Stimulated activated CD4-positive, alpha-beta T cell treated with anti-CD3 and anti-CD28 coated beads, TNF-alpha, amount 100 ng/mL, for 1 hour (primary cell): ENCODE measurements at places on chromosomes 3 and 15.

- no peak for DNase-seq
Observed at GRCh38 chr3:63128380-63128779, 149.7 kb upstream of the SYNPR start.

GRCh38 chr3:144585953-144586352 lies 614.3 kb downstream of the DIPK2A start:
- no peak for DNase-seq

DNA sequence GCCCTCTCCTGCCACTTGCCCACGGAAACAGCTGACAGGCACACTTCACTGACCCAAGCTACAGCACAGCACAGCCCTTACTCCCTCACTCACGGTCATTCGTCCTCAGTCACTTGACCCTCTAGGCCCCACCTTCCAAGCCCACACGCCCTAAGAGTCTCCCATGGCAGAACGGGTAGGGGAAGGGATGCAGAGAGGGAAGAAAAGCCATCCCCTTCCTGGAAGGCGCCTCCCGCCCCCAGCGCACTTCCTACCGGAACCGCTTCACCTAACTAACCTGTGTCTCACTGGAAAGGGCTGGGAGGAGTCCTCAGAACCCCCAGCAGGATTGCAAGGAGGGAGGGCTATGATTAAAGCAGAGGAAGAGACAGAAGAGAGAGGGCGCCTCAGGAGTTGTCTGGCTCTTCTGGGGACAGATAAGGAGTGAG lies 22.9 kb downstream of the EPHB3 start:
- DNase-seq, result no peak

GRCh38 chr3:139099968-139100817 lies 55.5 kb upstream of the PRR23C start:
- DNase-seq, result no peak

DNA sequence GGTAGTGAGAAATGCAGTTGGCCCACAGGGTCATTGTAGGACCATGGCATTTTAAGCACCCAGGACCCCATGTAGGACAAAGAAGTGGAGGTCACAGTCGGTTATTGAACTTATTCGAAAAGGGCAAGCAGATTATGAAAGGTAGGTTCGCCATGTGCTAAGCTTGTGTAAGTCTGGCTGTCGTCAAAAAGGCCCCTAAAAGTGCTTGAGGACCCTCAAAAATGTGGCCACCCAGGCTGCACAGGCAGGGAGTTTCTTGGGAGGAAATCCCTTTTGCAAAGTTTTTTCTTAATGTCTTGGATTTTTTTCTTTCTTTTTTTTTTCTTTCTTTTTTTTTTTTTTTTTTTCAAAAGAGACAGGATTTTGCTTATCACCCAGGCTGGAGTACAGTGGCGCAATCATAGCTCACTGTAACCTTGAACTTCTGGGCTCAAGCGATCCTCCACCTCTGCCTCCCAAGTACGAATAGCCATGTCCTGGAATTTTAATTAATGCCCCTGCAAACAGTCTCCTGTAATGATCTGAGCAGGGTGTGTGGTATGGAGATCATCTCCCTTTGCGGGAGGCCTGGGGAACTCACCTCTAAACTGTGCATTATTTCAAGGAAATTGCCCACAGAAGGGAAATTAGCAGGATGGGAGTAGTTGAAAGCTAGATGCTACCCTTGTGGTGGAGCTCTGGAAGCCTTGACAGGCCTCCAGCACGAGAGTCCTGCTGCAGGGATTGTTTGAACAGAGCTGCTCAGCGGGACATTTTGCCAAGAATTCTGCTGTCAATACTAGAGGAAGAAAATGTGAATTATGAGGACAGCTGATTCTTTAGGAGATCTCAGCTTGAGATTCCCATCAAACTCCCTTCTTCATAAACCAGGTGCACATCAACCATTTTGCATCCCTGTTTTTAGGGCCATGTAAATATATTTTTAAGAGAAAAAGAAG lies 28.4 kb downstream of the THSD4 start:
- no peak for DNase-seq

- no peak for DNase-seq
Observed at GRCh38 chr15:38589502-38589901, 24.9 kb upstream of the RASGRP1 start.

DNA sequence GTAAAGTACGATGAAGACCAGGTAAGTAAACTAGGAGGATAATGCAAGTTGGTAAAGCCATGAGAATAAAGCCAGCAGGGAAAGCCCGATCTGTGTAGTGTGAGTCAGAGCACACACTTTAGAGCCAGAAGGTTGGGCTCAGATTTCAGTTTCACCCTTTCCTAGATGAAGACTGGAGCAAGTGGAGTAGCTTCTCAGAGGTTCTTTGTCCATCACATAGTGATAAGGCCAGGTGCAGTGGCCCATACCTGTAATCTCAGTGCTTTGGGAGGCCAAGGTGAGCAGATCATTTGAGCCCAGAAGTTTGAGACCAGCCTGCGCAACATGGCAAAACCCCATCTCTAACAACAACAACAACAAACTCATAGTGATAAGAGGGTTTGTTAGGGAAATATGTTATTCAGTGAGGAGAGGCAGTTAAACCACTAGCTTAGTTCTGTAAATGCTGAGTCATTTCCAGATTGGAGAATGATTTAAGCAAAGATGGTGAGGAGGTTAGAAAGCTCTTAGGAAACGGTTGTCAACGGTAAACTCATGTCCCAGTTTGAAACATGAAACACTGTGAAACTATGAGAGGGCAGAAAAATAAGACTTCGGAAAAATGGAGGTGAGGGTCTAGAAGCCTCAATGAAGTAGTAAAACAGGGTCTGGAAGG lies 39.0 kb downstream of the IL12A start:
- no peak for DNase-seq

GRCh38 chr15:77414789-77415442 lies 5.0 kb downstream of the PEAK1 start:
- DNase-seq, result no peak

- no peak for DNase-seq
Observed at GRCh38 chr3:65576966-65577365, 461.8 kb downstream of the MAGI1 start.

DNA sequence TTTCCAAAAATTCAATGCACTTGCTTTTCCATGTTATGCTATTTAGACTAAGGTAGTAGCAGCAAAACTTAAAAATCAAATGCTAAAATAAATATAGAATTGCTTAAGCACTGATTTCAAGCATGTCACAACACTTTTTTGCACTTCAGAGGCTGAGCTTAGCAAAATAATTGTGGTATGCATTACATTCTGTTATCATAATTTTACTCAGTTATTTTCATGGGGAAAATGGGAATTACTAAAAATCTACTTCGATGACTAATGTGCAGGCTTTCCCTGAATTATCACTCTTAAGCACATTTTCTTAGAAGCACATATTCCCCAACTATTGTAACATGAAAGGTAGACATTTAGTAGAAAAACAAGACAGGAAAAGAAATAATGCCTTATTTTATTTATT lies 322.4 kb upstream of the CBLB start:
- DNase-seq, result no peak

DNA sequence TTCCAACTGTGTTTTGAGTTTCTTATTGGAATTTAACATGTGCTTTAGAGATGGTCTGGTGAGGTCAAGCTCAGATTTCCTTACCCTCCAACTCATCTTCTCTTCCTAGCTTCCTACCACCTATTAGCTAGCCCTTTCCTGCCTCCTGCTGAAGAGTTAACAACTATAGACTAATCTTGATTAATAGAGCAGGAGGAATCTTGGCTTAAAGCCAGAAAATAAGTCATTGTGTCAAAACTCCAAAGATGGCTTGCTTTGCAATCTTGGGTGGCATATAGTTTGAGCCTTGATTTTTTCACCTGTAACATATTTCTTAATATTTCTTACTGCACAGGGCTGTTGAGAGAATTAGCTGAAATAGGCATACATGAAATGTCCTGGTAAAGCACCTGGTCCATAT lies 27.3 kb downstream of the BCL2L10 start:
- DNase-seq, result no peak

GRCh38 chr3:140545756-140546155 lies 132.1 kb upstream of the TRIM42 start:
- no peak for DNase-seq

- no peak for DNase-seq
Observed at GRCh38 chr15:67823314-67824196, 1.8 kb upstream of the SKOR1 start.

- no peak for DNase-seq
Observed at GRCh38 chr3:171829841-171830517, 13.2 kb upstream of the TMEM212 start.

GRCh38 chr15:41919201-41919820 lies 25.5 kb upstream of the SPTBN5 start:
- DNase-seq, result no peak

GRCh38 chr3:186510374-186511079 lies 33.7 kb downstream of the CRYGS start:
- no peak for DNase-seq

GRCh38 chr3:123880998-123881561 lies 3.1 kb downstream of the MYLK start:
- DNase-seq, result no peak

GRCh38 chr3:14459787-14460186 lies 57.4 kb downstream of the SLC6A6 start:
- no peak for DNase-seq

GRCh38 chr3:54846119-54846518 lies 81.7 kb downstream of the LRTM1 start:
- no peak for DNase-seq

- no peak for DNase-seq
Observed at GRCh38 chr3:134897391-134898141, 102.5 kb downstream of the EPHB1 start.

DNA sequence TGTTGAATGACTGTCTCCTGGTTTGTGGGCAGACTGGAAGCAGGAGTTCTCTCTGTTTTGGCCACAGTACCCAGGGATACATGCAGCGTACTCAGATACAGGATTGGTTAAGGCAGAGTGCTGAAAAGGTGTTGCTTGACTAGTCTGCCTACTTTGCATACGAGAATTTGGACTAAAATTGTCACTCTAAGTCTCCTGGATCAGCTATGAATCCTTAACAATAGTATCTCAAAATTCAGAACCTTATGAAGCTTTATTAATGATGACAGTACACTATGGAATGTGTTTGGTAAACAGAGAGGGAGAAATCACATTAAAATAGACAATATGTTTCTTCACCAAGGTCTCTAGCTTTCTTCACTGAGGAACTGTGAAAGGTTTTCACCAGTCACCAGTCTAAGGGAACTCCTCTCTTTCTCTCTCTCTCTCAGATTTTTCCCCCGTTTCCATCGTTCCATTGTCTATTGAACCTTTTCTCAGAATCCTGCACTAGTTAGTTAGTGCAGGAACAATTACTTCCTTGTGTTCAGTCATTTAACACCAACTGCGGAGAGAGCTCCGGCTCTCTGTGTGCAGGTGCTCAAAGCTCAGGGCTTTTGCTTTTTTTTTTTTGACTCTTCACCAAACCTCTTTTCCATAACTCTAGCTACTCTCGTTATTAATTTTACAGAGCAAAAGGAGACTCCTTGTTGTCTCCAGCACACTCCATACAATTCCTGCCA lies 85.9 kb upstream of the FNDC3B start:
- DNase-seq, result no peak

DNA sequence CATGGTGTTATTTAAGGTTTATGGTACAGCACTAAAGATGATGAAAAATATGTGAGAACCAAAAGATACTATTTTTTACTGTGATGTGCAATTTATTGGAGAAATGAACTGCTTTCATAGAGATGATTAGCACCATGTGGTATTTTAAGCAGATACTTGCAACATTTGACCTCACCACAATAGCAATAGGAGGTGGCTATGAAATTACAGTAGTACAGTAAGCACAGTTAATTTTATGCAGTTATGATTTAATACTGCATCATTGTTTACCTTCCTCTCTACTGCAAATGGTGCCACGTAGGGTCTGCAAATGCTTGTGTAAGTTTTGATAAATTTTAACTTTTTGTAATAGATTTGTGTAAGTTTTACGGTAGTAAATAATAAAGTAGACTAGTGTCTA lies 14.0 kb downstream of the PYGO1 start:
- DNase-seq, result no peak

DNA sequence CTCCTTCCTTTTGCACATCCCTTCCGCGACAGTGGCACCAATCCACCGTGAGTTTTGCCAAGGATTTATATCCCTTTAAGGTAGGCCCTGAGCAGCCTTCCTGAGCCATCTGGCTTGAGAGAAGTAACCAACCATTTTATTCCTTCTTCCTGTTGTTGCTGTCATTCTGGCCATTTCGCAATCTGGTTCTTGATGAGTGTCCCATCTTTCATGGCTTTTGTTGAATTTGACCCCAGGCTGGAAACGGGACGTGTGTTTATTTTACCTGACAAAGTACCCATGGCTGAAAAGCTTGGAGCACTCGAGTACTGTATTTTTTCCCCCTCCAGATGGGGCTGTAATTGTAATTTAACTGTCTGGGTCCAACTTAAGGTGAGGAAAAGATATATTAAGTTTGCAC lies 173.4 kb downstream of the WNT5A start:
- no peak for DNase-seq

GRCh38 chr15:89777073-89777751 lies 1.1 kb downstream of the MESP2 start:
- DNase-seq, result no peak

GRCh38 chr3:39065197-39065596 lies 13.4 kb downstream of the WDR48 start:
- DNase-seq, result no peak

DNA sequence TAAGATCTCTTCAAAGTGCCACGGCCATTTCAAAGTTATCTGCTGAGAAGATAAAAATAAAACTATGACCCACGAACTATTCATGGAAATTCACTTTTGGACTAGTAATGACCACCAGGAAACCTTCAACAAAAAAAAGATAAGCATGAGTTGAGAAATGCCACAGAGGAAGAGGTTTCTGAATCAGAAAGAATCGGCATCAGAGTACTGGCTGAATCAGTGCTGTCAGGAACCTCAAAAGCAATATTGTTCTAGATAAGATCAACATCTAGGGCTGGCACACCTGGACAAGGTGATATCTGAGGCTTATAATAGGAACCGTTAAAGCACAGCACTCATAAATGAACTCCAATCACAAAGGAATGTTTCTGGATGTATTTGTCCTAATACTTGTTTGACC lies 72.7 kb downstream of the PEAK1 start:
- DNase-seq, result no peak

DNA sequence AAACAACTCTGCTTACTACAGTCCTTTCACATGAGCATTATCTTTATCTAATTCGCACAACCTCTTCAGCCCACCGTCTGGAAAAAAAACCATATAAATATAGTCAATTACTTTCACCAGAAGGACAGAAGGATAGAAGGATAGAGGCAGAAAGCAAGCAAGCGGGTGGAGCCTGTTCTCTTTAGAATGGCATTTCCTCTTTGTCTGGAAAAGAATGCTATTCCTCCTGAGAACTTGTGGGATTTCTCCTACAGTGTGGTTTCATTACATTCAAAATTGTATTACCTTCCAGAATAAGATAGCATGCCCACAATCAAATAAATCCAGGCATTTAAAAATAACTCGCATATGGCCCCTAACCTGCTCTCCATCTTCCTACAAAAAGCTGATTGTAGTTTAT lies 23.1 kb downstream of the SLC30A4 start:
- DNase-seq, result no peak

- DNase-seq, result no peak
Observed at GRCh38 chr15:90386221-90386620, 1.8 kb upstream of the IQGAP1 start.

GRCh38 chr3:13708301-13708700 lies 159.4 kb downstream of the FBLN2 start:
- no peak for DNase-seq

- no peak for DNase-seq
Observed at GRCh38 chr3:190673148-190673547, 159.3 kb downstream of the IL1RAP start.

- DNase-seq, result no peak
Observed at GRCh38 chr3:156299569-156299968, 179.2 kb downstream of the KCNAB1 start.

- no peak for DNase-seq
Observed at GRCh38 chr15:46416544-46416943, 781.7 kb downstream of the SQOR start.

- no peak for DNase-seq
Observed at GRCh38 chr15:59541750-59542149, 69.8 kb upstream of the GCNT3 start.
